IMR-90 (cell line): ENCODE measurements at places on chromosomes 5 and 9. TPM values are rescaled to one million over a fixed set of nuclear protein-coding genes. Genes with fewer than 3 reads are reported as not detected.

DNA sequence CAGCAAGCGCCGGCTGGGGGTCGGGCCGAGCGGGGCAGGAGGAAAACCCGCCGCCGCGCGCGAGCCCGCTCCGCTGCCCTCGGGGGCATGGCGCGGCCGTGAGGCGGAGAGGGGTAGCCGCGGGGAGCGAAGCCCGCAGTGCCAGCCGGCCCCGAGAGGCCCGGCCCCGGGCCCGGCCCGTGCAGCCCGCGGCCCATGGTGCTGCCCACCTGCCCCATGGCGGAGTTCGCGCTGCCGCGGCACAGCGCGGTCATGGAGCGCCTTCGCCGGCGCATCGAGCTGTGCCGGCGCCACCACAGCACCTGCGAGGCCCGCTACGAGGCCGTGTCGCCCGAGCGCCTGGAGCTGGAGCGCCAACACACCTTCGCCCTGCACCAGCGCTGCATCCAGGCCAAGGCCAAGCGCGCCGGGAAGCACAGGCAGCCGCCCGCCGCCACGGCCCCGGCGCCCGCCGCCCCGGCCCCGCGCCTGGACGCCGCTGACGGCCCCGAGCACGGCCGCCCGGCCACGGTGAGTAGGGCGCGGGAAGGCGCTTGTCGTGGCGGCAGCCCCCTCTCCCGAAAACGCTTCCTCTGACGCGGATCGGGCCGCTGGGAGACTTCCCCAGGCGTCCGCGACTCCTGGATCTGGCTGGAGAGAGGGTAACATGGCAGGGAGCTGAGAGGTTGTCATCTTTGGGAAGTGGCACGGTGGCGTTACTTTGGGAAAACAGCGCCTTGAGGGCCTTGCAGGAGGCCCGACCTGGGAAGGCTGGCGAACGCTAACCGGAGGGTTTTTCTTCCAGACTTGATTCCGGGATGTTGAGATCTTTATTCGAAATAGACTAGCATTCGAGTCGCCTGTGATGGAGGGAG, 523 bp downstream of the MAML1 start:
- DNase-seq: peak; percentile 28

PHYHD1 gene
- total RNA-seq: 2.2 and 3.3 TPM in 2 replicates

DNA sequence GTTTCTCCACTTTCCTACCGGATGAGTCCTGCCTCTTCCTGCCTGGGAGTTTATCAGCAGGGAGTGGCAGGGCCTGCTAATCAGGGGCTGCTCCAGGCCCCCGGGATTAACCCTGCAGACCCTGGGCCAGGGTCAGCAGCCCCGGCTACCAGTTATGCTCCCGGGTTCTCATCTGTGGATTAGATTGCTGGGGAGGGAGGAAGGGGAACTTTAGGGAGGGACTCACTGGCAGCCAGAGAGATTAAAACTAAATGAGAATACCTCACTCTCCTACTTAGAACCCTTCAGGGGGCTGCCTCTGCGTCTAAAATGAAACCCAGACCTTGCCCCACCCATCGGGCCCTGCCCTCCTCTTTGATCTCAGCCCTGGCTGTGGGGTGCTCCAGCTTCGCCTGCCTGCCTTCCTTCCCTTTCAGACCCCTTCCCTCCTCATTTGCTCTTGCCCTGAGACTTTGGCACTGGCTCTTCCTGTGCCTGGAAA, 130.5 kb upstream of the HAND1 start:
- DNase-seq: no peak

DNA sequence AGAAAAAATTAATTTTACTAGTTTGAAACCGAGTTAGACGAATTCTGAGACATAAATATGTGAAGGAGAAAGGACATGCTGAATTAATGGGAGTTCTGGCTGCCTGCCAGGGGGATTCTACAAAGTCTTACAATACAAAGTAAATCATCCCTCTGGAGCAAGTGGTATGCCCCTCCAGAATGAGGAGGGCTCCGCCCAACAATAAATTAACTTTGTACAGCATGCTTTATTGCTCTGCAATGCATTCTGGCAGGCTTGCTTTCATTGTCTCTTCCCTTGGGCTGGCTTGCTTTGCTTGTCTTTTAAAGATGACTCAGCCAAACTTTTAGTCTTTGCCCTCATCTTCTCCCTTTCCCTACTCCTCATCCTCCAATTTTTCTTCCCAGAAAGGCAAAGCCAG, 11.7 kb upstream of the PCDHB1 start:
- no peak for DNase-seq

CSF1R gene
- total RNA-seq: under 0.01 and 0.36 TPM in 2 replicates

GRCh38 chr5:180170106-180170809, 38.8 kb downstream of the RASGEF1C start:
- DNase-seq: no peak

DNA sequence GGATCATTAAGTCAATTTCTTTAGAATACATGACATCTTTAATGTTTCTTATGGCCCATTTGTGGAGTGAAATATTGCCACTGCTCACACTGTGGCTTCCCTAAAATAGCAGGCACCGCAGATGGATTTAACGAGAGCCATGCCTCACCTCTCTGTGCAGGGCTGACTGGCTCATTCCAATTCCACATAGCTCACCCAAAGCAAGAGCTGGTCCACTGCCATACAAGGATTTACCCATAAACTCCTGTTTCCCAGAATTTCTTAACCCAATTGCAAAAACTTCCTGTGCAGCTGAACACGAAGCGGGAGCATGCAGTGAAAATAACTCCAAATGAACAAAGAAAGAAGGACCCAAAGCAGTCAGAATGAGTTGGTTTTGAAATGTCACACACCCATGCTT, 159.5 kb downstream of the BAAT start:
- DNase-seq: no peak

GRCh38 chr5:150009671-150010387, 9.3 kb downstream of the HMGXB3 start:
- DNase-seq: no peak

DNA sequence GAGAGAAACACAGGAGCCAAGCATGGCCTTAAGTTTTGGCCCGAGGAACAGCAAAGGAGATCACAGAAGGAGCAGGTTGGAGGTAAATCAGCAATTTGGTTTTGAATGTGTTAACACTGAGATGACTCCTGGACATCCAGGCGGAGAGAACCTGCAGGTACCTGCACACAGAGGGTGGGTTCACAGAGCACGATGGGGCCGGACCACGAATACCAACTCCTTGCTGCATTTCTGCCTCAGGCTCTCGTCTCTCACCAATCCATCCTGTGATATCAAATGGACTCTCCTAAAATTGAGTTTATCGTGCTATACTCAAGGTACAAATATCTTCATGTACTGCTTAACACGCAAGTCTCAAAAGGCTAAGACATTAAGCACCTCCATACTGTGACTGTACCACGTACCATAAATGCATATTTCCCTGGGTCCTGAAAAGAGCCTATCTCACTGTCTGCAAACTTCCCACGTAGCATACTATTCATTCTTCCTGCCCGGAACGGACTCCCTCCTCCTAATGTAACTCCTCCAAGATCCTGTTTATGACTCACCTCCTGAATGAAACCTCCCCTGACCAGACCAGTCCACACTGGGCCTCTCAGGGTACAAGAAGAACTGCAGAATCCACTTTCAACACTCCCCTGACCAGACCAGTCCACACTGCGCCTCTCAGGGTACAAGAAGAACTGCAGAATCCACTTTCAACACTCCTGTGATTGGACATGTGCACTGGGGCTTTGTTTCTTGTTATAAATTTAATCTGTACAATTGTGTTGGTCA, 380.8 kb upstream of the RFX3 start:
- peak; percentile 95 for DNase-seq

SLC12A2 gene
- 30.3 and 42.2 TPM in 2 replicates for total RNA-seq

GRCh38 chr5:58827463-58827862, 244.6 kb downstream of the RAB3C start:
- DNase-seq: no peak

FRRS1L gene
- total RNA-seq: under 0.01 TPM in 1 of 2 replicates, not detected in the other

DNA sequence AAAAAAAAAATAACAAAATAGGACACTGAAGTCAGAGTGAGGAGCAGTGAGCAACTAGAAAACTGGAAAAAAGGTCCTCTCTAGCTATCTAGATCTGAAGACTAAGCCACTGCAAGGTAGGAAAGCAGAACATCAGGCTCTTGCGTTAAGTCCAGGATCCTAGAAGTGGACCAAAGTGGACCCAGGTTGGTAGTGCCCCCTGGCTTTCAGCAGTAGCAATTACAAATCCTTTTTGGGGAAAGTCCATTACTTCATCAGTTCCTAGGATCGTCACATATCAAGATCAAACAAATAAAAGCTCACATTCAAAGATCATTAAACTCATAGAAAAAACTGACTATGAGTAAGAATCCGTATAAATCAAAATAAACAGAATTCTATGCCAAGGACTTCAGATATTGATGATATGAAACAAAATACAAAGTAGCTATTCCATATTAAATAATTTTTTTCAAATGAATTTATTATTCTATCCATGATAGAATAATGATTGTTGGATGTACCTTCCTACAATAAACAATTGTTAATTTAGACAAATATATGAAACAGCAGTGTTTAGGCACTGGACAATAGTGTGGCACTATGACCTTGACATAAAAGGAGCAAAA, 6.5 kb upstream of the RICTOR start:
- peak; percentile 73 for DNase-seq

ADRB2 gene
- 3.4 and 4.4 TPM in 2 replicates for total RNA-seq

- DNase-seq: no peak
Measured at GRCh38 chr5:168292786-168293696, 1.6 kb downstream of the WWC1 start.

- DNase-seq: no peak
Measured at GRCh38 chr5:79547982-79548381, 34.0 kb upstream of the HOMER1 start.

DNA sequence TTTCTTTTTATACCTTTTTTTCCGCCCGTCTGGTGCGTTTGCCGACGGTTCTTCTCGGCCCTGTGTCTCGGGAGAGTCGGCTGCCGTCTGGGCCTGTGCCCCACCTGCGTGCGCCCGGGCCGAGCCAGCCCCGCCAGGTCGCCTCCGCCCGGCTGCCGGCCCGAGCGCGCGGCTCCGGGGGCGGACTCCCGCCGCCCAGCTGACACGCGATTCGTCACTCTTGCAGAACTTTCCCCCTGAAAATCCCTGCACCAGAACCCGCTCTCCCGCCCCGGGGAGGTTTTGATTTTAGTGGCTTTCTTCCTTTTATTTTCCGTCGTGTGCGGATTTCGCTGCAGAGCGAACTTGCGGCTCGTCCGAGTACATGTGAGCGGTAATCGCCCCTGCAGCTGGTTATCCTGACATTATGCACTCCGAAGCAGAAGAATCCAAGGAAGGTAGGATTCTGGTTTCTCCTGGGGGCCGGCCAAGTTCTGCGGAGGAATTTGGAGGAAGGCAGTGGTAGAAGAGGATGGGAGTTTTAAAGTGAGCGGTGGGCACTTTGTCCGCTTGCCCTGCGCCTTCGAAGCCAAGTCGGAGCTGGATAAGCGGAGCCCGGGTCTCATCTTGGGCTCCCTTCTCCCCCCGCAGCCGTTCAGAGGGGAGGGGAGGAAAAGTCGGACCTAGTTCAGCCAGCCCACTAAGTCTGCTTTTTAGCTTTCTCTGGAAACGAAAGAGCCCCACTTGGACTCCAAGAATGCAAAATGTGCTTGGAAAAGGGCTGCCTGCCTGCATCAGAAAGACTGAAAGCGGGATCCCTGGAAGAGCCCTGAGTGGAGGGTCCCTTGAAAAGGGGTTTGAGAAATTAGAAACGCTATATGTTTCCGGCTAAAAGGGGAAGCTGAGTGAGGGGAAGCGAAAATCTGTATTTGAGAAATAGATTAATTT, at the start of gene TNFAIP8:
TNFAIP8 (plus strand) TSS at position 335 of the 927 bp plus-strand sequence; CDS start at position 407, 72 bp downstream.
- DNase-seq: peak; percentile 70

DNA sequence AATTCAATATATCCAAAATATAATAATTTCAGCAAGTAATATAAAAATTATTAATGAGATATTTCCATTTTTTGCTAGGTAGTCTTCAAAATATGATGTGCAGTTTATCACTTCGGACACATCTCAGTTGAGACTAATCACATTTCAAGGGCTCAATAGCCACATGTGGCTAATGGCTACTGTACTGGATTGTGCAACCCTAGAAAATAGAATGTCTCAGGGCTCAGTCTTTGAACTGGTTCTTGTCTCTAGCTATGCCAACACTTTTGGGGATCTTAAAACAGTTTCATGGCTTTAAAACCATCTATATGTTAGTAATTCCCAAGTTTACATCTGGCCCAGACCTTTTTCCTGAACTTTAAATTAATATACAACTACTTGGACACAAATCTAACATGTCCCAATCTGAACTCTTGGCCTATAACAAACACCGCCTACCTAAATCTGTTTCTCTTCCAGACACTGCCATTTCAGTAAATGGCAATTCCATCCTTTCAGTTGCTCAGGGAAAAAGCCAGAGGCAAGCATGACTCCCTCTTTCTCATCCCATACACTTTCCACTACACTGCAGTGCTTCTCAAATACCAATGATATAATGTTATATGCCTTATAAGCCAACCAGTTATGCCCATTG, 18.8 kb downstream of the PTAR1 start:
- peak; percentile 28 for DNase-seq

MAMDC2 gene
- 5.0 and 5.6 TPM in 2 replicates for total RNA-seq

PAX5 gene
- total RNA-seq: not detected in 2 replicates

GRCh38 chr9:114677418-114677817, 4.6 kb downstream of the TEX48 start:
- peak; percentile 100 for DNase-seq

DNA sequence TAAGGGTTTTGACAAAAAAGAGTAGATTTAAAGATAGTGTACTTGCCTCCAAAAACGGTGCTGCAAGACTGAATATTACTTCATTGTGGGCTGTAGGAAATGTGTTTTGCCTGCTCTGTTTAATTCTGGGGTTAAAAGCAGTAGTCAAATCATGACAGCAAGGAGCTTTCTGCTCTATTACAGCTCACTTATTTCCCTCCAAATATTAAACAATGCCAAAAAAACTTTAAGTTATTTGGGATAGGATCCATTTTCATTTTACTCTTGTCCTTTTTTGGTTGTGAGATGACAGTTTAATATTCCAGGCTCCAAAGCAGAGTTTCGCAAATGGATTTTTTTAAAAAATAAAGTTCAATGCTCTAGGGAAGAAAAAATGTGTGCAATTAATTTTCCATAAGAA, 340.4 kb upstream of the RGMB start:
- DNase-seq: peak; percentile 20

GRCh38 chr9:89850631-89851325, 246.0 kb downstream of the GADD45G start:
- peak; percentile 34 for DNase-seq

DNA sequence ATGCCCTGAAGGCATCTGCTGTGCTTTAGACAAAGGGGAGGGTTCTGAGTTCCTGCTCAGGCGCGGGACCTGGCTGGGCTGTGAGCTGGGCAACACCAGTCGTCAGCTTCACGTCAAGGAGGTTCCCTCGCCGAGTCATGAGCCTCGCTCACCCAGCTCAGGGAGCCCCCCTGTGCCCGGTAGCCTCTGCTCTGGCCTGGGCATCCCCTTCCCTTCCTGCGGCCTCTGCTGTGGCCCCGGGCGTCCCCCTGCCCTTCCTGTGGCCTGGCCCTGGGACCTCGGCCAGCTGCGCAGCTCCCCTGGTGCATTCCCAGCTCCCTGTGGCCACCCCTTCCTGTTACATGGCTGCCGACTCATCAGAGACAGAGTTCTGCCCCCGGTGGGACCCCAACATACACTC, 29.8 kb downstream of the TERT start:
- no peak for DNase-seq

- DNase-seq: no peak
Measured at GRCh38 chr9:5511476-5511875, 1.1 kb downstream of the PDCD1LG2 start.

LOX gene
- total RNA-seq: 261 and 277 TPM in 2 replicates

PCDHGA9 gene
- total RNA-seq: 3.9 and 4.5 TPM in 2 replicates

SPATA31E1 gene
- not detected in 2 replicates for total RNA-seq

ROR2 gene
- 2.2 and 2.3 TPM in 2 replicates for total RNA-seq

PKN3 gene
- 1.6 and 1.7 TPM in 2 replicates for total RNA-seq

KCNMB1 gene
- total RNA-seq: not detected in 2 replicates

TTC16 gene
- not detected in 2 replicates for total RNA-seq

FOXD4L4 gene
- total RNA-seq: under 0.01 TPM in 1 of 2 replicates, not detected in the other

SOX30 gene
- not detected in 2 replicates for total RNA-seq

S1PR3 gene
- total RNA-seq: 28.7 and 31.1 TPM in 2 replicates

FGF10 gene
- total RNA-seq: not detected in 2 replicates
